ENCODE measurements at places on chromosomes 11 and 22.

- no peak for DNase-seq
These were observed 83.3 kb upstream of the ANO3 start for GRCh38 chr11:26248661-26249060.

- no peak for DNase-seq
These were observed 30.9 kb downstream of the EIF3F start for GRCh38 chr11:8017894-8018483.

DNA sequence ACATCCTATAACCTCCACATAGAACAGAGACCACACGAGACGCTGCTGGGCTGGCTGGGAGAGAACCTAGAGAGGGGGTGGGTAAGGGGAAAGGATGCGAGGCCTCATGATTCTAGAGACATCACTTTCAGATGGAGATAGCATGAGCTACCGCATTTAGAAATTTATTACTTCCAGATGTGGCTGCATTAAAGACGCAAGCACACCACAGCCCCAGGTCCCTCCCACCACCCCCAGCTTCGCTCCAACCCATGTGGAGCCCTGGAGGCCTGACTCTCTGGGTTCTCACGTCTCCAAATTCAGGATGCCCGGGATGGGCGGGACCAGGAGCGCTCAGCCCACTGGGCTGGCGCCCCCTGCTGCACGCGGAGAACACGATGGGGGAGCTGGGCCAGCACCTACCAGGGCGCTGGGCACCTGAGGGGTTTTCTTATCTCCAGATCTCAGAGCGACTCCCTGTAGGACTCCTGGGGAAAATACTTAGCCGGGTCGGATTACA is 13.6 kb downstream of the MRPL21 start:
- no peak for DNase-seq

GRCh38 chr11:57354699-57355098 is 16.5 kb downstream of the P2RX3 start:
- no peak for DNase-seq

GRCh38 chr11:19191530-19192169 is 10.1 kb downstream of the CSRP3 start:
- DNase-seq, result no peak
